ENCODE measurements at places on chromosomes 11 and 22. TPM values are rescaled to one million over a fixed set of nuclear protein-coding genes. Genes with fewer than 3 reads are reported as not detected.

- no peak for DNase-seq
Measured at GRCh38 chr22:33219648-33220384, 161.6 kb upstream of the SYN3 start.

The RPS3 gene
- polyA plus RNA-seq, result 3,677 TPM

The PKNOX2 gene
- 22.9 TPM for polyA plus RNA-seq

The MRGPRF gene
- polyA plus RNA-seq, result 23.5 TPM

DNA sequence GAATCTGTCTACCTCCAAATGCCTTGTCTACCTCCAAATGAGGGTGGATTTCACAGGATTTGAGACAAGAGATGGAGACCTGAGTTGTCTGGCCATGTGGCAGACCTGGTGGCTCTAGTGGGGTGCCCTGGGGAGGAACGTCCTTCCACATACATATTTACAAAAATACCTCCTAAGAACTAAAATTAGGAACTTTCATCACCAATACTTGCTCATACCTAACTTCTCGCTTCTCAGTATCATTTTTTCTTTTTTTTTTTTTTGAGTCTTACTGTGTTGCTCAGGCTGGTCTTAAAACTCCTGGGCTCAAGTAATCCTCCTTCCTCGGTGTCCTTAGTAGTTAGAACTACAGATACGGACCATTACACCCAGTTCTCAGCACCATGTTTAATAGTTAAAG lies 117.9 kb downstream of the MED15 start:
- DNase-seq, result no peak

DNA sequence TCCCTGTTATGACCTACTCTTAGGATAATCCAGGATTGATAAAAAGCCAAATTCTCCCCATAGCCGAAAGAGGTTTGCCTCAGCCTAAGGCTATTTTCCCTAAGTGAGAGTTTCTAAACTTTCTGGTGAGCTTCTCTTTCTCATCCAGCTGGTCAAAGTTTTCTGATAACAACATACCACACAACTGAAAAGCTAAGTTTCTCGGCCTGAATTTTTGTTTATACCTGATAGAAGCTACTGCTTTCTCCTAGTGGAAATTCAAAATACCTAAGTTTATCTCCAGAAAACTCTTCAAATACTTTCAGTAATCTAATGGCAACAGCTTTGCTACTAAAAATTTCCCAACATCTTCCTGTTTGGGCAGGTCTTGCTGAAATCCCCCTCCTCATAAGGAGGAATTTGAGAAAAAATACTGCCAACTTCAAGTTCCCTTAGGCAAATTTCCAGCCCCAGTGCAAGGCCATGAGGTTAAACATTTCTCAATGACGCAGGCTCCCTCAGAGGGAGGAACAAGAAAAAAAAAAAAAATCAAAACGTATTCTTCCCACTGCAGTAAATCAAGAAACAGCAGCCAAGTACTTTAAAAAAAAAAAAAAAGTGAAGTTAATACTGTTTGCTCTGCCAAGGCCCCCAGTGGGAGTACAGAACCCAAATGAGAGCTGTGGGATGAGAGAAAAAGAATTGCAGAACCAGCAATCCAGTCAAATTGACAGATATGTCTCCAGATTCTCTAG lies 127.0 kb downstream of the MRTFA start:
- peak; percentile 82 for DNase-seq

DNA sequence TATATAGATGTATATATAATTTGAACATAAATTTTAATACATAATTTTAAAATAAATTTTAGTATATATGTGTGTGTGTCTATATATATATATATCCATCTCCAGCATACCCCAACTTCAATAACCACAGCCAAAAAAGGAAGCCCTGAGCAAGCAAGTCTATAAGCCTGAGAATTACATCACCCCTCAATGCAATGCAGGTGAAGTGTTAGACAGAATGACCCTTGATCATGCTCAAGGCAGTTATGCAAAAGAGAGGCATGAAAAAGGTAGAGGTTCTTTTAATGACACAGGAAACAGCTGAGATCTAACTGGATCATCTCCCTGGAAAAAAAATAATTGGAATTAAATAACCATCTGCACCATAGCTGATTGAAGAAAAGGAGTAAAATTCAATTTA lies 557.9 kb upstream of the ANO5 start:
- DNase-seq, result no peak

The RTN4R gene
- 13.1 TPM for polyA plus RNA-seq

DNA sequence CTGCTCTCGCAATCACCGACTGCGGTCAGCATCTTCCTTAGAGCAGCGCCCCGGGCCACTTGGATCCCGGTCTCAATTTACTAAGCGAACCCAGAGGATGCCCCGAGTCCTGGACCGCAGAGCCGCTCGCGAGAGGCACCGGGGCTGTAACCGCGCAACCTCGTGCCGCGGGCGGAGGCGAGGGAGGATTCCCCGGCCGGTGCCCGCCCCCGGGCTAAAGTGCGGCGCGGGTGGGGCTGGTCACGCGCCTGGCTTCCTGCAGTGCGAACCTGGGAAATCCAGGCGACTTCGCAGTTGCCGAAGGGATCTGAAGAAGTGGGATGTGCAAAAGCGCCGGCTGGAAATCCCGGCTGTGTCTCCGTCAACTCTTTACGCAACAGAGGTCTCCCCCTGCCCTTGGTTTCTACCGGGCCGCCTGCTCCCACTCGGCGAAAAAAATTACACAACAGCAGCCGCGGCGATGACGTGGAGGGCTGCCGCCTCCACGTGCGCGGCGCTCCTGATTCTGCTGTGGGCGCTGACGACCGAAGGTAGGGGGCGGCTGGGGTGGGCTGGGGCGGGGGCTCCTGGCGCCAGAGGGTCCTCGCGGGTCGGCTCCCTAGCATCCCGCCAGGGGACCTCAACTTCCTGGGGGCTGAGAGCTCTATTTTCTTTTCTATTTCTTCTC lies at the start of gene NCR3LG1:
Gene NCR3LG1, plus strand, starts transcription at position 291 of the 667 bp plus-strand sequence. Its CDS starts 170 bp downstream, at position 461.
- peak; percentile 77 for DNase-seq

DNA sequence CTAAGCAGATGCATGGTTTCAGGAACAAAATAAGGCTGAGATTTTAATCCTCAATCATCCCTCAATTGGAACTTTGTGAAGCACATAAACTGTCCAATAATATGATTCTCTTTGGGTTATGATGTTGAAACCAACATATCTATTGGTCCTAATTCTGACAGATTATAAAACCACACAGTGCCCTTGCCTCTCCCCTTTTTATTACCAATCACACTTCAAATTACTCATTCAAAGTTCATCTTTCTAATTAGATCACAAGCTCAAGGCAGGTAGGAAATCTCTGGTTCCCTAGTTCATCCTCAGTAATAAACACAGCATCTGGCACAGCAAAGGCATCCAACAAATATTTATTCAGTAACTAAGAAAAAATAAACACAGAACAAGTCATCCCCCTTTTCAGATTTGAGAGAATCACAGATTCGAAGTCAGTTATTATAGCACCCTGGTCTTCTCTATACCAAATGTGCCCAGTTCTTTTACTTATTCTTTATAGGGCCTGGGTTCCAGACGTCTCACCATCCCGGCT lies 611.6 kb downstream of the INSC start:
- DNase-seq, result no peak

The OR4C45 gene
- not detected for polyA plus RNA-seq

DNA sequence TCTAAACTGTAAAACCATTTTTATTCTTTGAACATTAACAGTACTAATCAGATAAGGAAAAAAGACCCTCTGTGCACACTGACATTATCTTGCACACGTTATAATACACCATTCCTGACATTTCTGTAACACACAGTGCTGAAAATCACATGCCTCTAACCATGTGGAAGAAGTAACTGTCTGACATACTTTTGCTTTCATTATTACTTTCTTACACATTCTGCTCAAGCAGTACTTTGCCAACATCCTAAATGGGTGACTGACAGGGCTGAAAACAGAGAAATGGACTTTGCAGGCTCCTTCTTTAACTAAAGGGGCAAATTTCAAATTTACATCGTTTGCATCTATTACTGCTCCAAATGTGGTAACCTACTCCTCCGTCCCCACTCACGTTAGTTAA lies 22.8 kb upstream of the TP53AIP1 start:
- no peak for DNase-seq

- no peak for DNase-seq
Measured at GRCh38 chr11:58654908-58655296, 32.4 kb downstream of the CNTF start.

GRCh38 chr22:19986410-19987341 lies 29.9 kb downstream of the ARVCF start:
- DNase-seq, result peak; percentile 78

- no peak for DNase-seq
Measured at GRCh38 chr22:21589396-21589795, 21.9 kb downstream of the UBE2L3 start.

DNA sequence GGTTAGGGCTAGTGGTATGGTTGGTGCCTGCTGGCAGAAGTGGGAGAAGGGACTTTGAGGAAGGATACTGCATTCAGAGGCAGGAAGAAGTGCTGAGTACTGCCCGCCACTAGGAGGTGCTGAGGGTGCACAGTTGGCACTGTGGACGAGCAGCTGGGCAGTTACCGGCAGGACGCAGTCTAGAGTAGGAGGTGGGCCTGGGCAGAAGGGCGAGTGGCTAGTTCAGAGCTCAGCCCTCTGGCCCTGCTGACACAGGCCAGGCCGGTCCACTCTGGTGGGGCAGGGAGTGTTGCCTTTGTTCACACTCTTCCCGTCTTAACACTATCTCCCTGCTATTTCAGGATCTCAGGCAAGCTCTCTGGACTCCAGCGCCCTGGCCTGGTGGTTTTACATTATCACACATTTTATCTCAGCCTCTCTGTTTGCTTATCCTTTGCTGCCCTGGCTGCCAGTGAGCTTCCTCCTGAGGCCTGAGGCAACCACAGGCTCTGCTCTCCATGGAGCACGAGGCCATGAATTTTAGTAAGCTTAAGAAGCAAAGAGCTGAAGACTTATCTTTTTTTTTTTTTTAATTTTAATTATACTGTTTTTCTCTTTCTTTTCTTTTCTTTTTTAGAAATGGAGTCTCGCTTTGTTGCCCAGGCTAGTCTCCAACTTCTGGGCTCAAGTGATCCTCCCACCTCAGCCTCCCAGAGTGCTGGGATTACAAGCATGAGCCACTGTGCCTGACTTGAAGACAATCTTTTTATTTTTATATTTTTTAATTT lies 26.9 kb downstream of the SNAP29 start:
- peak; percentile 68 for DNase-seq

DNA sequence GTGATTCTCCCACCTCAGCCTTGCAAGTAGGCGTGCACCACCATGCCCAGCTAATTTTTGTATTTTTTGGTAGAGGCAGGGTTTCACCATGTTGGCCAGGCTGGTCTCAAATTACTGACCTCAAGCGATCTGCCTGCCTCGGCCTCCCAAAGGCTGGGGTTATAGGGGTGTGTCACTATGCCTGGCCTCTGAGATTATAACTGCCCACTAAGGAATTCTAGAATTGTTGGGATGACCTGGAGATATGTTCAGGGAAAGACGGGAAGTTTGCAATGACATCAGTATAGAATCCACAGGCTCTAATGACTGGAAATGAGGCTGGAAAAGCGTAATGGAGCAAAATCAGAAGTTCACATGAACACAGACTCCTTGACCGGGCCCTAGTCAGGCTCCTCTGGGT lies 62.2 kb downstream of the CLMP start:
- DNase-seq, result no peak

The APOA4 gene
- 0.88 TPM for polyA plus RNA-seq

DNA sequence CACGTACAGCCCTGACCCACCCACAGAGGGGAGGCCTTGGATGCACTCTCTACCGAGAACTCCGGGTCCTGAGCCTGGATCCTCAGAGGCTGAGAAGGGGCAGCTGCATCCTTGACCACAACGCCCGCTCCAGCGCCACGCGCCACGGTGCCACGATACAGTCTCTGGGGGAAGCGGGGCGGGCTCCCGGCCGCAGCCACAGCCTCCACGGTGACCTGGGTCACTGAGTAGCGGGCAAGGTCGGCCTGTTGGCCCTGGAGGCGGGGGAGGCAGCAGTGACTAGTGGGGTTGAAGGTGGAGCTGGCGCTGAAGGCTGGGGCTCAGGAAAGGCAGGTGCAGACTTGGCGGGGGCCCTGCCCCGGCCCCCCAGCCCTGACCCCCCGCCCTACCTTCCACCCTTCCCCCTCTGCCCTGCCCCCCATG lies 3.9 kb upstream of the IRF7 start:
- no peak for DNase-seq

GRCh38 chr11:47215366-47215910 lies 664 bp downstream of the DDB2 start:
- no peak for DNase-seq

DNA sequence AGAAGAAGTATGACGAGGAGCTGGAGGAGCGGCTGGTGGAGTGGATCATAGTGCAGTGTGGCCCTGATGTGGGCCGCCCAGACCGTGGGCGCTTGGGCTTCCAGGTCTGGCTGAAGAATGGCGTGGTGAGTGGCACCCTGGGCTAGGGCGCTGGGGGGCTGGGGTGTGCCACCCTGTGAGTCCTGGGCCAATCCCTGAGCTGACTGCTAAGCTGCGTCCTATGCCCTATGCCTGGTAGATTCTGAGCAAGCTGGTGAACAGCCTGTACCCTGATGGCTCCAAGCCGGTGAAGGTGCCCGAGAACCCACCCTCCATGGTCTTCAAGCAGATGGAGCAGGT lies 3.9 kb downstream of the TAGLN start:
- DNase-seq, result no peak

The CPT1B gene
- 52.0 TPM for polyA plus RNA-seq

DNA sequence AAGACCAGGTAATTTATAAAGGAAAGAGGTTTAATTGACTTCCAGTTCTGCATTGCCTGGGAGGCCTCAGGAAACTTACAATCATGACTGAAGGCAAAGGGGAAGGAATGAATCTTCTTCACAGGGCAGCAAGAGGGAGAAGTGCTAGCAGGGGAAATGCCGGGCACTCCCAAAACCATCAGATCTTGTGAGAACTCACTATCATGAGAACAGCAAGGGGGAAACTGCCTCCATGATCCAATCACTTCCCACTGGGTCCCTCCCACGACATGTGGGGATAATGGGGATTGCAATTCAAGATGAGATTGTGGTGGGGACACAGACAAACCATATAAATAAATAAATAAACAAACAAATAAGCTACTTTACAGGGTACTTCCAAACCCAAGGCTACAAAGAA lies 28.8 kb upstream of the EXPH5 start:
- DNase-seq, result no peak

- no peak for DNase-seq
Measured at GRCh38 chr11:28649922-28650321, 541.7 kb downstream of the METTL15 start.

GRCh38 chr22:30777587-30777986 lies 82.9 kb downstream of the OSBP2 start:
- peak; percentile 47 for DNase-seq

GRCh38 chr22:24066865-24067264 lies 55.8 kb downstream of the CABIN1 start:
- no peak for DNase-seq

The ESAM gene
- 47.7 TPM for polyA plus RNA-seq

The MOB2 gene
- 22.7 TPM for polyA plus RNA-seq

The SPDYC gene
- polyA plus RNA-seq, result not detected

DNA sequence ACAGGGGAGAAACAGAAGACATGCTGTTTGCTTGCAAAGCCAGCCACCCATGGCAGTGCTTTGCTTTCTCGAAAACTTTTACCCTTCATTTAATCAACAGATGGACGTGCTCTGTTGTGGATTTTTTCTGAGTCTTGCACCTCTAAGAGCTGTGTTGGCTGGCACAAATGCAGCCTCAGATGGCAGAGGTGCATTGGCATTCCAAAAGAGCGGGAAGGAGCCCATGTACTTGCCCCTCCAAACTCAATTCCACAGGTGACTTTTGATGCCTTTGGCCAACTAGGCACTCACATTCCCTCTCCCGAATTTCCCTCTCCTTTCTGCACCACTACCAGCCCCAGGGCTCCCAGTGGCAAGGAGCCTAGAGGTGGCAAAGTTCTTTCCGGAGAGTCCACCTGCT lies 1.2 kb downstream of the KIRREL3 start:
- DNase-seq, result no peak
